Astrocyte of the spinal cord (primary cell): ENCODE measurements at places on chromosomes 2 and 18.

DNA sequence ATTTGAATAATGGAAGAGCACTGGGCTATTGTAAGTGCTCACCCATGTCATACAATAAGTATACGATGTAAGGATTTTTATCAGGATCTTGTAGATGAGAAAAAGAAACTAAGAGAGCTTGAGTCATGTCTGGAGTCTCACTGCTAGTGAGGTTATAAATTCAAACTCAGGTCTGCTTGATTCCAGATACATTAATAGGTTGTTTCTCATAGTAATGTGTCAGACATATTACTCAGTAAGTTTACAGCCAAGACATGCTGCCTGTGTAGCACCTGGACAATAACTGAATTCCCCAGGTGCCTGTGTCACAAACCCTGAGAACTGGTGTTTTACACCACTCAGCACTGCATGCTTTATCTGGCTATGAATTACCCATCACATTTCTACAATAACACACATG, 216.9 kb upstream of the LRP1B start:
- no peak for DNase-seq

DNA sequence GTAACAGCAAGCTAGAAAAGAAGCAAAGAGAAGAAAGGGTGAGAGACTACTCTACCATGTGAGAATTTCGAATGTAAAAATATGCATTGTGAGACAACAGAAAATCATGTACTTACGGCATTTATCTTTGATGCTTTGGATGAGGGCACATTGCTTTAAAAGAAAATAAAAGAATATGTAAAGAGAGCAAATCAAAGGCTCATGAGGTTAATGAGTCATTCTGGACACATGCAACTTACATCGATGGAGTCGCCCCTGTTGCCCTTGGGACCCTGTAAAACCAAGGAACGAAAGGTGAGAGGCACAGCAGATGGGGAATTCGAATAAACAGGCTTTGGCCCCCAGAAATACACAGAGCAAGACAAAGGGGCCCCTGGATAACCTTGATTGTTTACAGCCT, 69.0 kb downstream of the COL6A3 start:
- peak; percentile 44 for DNase-seq

- DNase-seq, result peak; percentile 64
Observed at GRCh38 chr2:48131539-48132270, 225.4 kb upstream of the FBXO11 start.

DNA sequence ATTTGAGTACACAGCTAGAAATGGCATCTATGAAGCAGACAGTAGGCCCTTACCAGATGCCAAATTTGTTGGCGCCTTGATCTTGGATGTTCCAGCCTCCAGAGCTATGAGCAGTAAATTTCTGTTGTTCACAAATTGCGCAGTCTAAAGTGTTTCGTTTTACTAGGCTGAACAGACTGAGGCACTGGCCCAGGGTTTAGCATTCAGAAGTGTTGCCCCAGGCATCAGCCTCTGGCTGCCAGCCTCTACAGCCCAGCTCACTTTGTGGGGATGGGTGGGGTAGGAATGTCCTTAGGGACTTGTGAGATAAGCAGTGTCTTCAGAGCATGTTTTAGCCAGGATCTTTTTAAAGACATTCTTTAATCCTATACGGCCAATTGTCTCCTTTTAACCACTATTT, 51.5 kb upstream of the MGAT5 start:
- DNase-seq, result no peak

GRCh38 chr2:104434318-104434792, 419.6 kb upstream of the POU3F3 start:
- peak; percentile 11 for DNase-seq

GRCh38 chr18:35106845-35107148, 65.6 kb downstream of the MAPRE2 start:
- no peak for DNase-seq

DNA sequence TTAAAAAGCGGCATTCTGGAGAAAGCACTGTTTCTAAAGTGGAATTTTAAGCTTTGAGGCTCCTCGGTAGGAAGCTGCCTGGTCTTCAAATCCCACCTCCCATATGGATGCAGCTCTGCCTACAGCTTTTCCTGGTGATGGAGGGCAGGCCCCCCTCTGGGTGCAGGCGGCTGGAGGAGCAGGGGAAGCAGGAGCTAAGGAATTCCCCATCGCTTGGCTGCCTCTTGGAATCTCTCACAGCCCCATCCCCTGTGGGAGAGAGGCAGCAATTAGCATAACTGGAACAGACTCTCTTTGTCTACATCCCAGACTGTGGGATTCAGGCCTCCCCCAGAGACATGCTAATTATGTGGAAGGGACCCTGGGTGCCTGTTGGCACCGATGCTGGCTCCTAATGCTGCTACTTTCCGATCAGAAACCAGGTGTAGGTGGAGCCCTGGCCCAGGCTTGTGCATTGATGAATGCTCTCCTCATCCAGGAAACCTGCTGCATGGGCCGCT, 51.3 kb downstream of the LIPG start:
- peak; percentile 57 for DNase-seq

DNA sequence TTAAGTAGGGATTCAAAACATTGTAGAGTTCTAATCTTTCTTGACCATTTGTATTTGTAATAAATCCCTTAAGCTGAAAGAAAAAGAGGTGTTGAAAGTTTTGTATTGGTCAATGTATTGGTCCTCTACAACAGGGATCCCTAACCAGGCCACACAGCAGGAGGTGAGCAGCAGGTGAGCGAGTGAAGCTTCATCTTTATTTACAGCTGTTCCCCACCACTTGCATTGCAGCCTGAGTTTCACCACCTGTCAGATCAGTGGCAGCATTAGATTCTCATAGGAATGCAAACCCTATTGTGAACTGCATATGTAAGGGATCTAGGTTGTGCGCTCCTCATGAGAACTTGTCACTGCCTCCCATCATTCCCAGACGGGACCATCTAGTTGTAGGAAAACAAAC, 715.7 kb upstream of the NXPH2 start:
- DNase-seq, result no peak

GRCh38 chr2:24597181-24597870, 106.3 kb downstream of the NCOA1 start:
- DNase-seq, result no peak

DNA sequence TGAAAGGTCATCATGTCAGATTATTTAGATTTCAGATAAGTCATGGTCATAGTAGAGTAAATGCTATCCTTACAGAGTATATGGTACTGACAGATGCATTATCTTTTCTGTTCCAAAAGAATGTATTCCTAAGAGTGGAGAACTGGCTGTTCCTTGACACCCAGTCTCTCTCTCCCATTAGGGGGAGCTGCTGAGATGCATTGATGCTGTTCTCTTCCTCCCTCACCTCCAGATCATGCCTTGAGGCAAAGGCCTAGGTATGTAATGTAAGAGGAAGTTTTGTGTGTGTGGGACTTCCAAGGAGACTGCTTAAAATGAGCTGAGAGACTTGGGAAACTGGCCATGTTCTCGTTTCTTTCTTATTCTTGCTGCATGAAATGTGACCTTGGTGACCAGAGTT, 979.5 kb upstream of the CELF4 start:
- no peak for DNase-seq

DNA sequence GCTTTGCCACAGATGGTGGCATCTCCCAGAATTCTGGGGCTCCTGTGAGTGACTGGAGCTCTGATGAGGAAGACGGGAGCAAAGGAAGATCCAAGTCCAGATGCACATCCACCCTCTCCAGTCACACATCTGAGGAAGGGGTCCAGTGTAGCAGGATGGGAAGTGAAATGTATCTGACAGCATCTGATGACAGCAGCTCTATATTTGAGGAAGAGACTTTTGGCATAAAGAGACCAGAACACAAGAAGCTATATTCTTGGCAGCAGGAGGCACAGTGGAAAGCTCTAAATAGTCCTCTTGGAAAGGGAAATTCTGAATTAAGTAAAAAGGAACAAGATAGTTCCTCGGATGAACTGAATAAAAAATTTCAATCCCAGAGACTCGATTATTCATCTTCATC, 23.5 kb upstream of the C1GALT1C1L start:
- no peak for DNase-seq

GRCh38 chr2:67212203-67212602, 184.9 kb upstream of the ETAA1 start:
- DNase-seq, result no peak

GRCh38 chr2:105783151-105783738, 38.5 kb downstream of the NCK2 start:
- DNase-seq, result no peak

- DNase-seq, result no peak
Observed at GRCh38 chr2:126934809-126935208, 36.1 kb downstream of the TEX51 start.

GRCh38 chr2:163669506-163669905, 66.3 kb downstream of the FIGN start:
- DNase-seq, result no peak

GRCh38 chr2:137208431-137208891, 443.1 kb downstream of the THSD7B start:
- peak; percentile 68 for DNase-seq
